IPS DF 6.9 (cell line): ENCODE measurements at places on chromosomes 12 and 14.
A peak's percentile ranks its signal among the peaks of the same experiment; 100 is the strongest.

GRCh38 chr12:62716866-62717525, 218.0 kb downstream of the PPM1H start:
- no peak for DNase-seq

DNA sequence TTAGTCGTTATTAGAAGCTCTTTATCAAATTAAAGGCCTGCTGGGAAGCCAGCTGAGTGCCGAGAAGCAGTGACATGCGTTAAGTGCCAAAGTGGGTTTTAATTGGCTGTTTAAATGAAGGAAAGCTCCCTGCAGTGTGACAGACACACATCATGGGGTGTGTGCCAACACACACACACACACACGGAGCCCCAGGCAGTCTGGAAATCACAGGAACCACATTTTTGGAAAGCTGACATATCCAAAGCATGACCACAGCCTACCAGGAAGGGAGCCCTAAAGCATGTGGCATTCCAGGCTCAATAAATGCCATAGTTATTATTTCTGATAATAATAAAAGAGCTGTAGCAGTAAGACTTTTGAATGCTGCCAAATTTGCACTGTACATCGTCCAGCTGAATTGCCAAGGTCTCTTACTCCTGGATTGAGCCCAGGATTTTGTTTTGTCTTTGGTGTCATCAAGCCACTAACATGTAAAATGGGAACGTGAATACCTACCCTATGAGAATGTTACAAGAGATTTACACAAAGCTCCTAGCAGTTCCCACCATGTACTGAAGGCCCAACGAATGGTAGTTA, 135.1 kb downstream of the TMEM30B start:
- DNase-seq, result no peak

- no peak for DNase-seq
Measured at GRCh38 chr12:109632342-109632741, 58.7 kb downstream of the MVK start.

GRCh38 chr12:48151103-48151771, 6.1 kb downstream of the ASB8 start:
- no peak for DNase-seq

- DNase-seq, result no peak
Measured at GRCh38 chr14:69635981-69636639, 24.7 kb downstream of the SUSD6 start.

- peak; percentile 18 for DNase-seq
Measured at GRCh38 chr12:26195641-26196420, 458 bp downstream of the SSPN start.

- no peak for DNase-seq
Measured at GRCh38 chr14:65588426-65589140, 176.1 kb downstream of the FUT8 start.

DNA sequence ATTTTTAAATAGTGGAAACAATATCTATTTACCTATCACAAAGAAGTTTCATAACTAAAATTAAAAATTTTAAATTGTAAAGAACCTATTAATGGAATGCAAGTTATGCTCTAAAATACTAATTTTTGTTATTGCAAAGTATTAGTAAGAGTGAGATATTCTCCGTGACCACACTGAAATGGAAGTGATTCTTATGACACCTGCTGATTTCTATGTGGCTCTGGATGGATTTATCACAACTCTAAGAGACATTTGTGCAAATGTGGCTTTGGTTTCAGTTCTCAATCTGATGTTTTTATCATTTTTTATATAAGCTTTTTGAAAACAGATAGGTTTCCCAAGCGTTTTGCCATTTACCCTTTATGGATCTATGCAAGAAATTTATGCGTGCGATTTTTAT, 497.8 kb downstream of the NAV3 start:
- no peak for DNase-seq

GRCh38 chr14:98334186-98334585, 937.8 kb downstream of the BCL11B start:
- DNase-seq, result no peak
